PC-3 (cell line): ENCODE measurements at places on chromosomes 12 and 14. TPM values are rescaled to one million over a fixed set of nuclear protein-coding genes. Genes with fewer than 3 reads are reported as not detected.

DNA sequence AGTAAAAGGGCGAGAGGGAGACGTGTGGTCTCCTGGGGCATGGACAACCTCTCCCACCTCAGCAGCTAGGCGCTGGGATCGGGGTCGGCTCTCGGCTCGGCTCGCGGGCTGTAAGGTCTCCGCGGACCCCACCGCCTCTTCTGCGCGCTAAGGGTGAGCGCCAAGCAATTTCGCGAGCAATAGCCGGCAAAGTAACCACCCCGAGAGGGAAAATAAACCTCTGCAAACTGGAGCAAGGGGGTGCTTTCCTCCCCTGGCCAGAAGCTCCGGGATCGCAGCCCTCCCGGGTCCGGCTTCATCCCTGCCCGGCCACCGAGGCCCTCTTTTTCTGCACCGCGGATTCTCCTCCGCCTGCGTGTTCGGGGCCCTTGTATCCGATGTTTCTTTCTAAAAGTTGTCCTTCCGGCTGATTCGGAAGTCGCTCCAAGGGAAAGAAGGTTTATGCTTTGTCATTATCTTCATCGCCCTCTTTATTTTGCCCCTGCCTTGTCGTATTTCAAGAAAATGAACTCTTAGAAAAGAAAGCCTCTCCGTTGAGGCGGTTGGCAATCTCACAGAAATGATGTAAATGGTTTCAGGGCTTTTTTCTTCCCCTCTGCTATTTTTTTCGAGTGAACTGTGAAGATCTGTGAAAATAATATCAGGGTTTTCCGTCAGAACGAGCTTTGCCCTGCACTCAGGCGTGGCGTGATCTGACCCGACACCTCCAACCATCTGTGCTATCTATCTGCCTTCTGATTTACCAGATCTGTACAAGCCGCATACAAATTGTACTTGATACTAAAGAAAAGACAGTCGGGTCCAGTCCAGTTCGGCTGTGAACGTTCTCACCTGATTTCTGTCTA lies 1.7 kb upstream of the SIX6 start:
- no peaks in the 10 kb centered on the region for H3K4me1 ChIP-seq
- no peak overlapping the region for H3K27ac ChIP-seq
- no peak for DNase-seq
- H3K36me3 ChIP-seq = no peaks in the 10 kb centered on the region
- H3K27me3 ChIP-seq = peaks cover 60% of the 10 kb centered on the region

- no peaks in the 10 kb centered on the region for H3K36me3 ChIP-seq
- H3K27ac ChIP-seq = no peak overlapping the region
- no peak for DNase-seq
Observed at GRCh38 chr14:77808250-77808649, 8.3 kb downstream of the ADCK1 start.

DNA sequence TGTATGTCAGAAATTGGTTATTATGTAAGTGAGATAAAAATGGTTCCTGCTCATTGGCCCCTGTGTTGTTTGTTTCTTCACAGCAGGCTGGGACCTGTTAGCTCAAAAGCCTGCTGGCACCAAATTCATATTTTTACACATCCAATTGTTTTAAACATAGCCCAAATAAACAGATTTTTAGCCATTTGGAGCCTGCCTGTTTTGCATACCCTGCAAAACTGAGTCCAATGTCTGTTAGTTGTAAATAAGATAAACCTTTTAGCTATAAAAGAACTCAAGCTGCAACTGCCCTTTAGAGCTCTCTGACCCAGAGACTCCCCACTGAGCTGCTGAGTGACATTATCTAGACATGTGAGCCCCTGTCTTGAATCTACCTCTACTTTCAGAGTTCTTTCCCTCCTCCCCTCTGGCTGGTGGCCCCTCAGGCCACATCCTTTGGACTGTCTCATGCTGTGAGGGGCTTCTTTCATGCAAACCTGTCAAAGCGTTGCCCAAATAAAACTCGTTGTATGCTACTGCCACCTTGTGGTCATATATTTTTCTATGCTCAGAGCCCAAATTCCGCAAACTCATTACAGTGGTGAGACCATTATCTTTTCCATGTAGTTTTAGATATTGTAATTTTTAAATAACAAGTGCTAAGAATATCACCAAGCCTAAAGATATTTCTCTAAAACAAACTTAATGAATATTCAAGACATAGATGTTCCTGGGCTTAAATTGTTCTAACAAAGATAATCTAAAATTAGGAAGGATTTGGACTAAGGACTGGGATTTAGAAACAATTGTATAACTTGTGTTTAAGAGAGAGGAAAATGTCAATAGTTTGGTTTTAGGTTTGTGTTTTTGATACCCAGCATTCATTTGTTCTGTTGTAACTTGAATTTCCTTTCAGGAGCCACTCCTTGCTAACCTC lies 337.9 kb downstream of the AACS start:
- no peak overlapping the region for H3K27ac ChIP-seq
- H3K4me1 ChIP-seq = no peaks in the 10 kb centered on the region
- H3K27me3 ChIP-seq = peaks cover 27% of the 10 kb centered on the region; the same call in 1 of the 2 replicates

DNA sequence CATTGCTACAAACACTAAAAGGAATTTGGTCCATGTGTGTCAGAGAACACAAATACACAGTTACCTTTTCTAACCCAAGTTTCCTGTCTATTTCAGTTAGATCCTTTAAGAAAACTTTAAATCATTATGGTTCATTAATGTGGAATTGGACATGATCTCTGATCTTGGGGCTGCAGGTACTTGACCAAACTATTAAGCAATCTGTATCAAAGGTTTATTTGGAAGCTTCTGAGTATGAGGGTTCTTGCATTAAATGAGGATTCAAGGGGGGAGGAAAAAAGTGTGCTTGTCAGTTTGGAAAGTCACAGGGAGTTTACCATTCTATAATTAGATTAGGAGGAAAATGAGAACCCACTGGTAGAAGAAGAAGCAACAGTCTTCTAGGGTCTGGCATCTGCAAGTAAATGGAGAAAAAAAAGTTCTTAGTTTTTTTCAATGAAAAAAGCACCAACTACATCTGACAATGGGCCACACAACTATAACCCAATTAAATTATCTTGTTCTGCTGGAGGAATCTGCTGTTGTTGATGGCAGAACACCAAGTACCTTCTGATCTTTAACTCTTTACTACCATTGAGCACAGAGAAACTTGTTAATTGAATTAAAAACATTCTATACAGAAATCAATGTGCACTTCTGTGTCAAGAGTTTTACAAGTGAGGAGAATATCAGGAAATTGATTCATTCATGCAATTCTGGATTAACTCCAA lies 17.5 kb downstream of the GTSF1 start:
- H3K27me3 ChIP-seq = peaks cover 92% of the 10 kb centered on the region
- no peaks in the 10 kb centered on the region for H3K36me3 ChIP-seq
- H3K27ac ChIP-seq = no peak overlapping the region
- H3K4me3 ChIP-seq = no peak overlapping the region
- no peaks in the 10 kb centered on the region for H3K4me1 ChIP-seq
- DNase-seq = no peak

MYF6 gene
- not detected in 2 replicates for total RNA-seq

BCL2L14 gene
- not detected in 2 replicates for total RNA-seq
